ENCODE measurements at places on chromosomes 5 and 9. TPM values are rescaled to one million over a fixed set of nuclear protein-coding genes. Genes with fewer than 3 reads are reported as not detected.
A peak's percentile ranks its signal among the peaks of the same experiment; 100 is the strongest.

The PRRT1B gene
- total RNA-seq = not detected

The TRAF1 gene
- 5.4 TPM for total RNA-seq

GRCh38 chr5:172869691-172870090, 35.6 kb downstream of the ERGIC1 start:
- no peaks in the 10 kb centered on the region for H3K27me3 ChIP-seq
- no peak overlapping the region for H3K4me3 ChIP-seq
- H3K36me3 ChIP-seq = no peaks in the 10 kb centered on the region
- peak overlapping the region; percentile 84 for H3K27ac ChIP-seq
- DNase-seq = no peak

DNA sequence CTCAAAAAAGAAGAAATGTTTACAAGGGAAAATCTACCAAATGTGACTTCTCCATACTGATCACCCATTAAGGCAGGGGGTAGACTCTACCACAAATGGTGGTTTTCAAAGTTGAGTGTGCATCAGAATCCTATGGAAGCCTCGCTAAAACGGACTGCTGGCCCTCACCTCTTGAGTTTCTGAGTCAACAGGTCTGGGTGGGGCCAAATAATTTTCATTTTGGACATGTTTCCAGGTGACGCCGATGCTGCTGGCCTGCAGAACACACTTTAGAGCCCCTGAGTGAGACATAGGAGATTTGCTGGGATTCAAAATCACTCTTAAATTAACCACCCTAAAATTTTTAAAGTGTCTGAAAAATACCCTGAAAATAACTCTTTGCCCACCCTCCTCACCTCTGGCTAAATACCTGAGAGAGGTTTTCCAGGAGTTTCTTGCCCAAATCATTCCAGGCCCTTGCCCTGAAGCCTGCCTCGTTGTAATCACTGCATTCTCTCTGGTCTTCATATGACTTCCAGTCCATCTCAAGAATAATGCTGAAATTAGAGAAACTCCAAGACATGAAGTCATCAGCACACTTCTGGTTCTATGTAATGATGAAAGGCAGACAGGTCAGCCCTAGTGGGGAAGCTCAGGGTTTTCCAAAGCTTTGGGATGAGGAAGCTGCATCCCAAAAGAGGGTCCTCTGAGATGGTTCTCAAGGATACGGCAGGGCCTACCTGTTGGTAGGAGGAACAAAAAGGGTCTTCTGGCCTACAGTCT, 18.2 kb downstream of the C9orf152 start:
- no peaks in the 10 kb centered on the region for H3K27me3 ChIP-seq
- no peak overlapping the region for H3K4me3 ChIP-seq
- H3K4me1 ChIP-seq = no peaks in the 10 kb centered on the region
- H3K27ac ChIP-seq = peak overlapping the region; percentile 79
- H3K36me3 ChIP-seq = no peaks in the 10 kb centered on the region

DNA sequence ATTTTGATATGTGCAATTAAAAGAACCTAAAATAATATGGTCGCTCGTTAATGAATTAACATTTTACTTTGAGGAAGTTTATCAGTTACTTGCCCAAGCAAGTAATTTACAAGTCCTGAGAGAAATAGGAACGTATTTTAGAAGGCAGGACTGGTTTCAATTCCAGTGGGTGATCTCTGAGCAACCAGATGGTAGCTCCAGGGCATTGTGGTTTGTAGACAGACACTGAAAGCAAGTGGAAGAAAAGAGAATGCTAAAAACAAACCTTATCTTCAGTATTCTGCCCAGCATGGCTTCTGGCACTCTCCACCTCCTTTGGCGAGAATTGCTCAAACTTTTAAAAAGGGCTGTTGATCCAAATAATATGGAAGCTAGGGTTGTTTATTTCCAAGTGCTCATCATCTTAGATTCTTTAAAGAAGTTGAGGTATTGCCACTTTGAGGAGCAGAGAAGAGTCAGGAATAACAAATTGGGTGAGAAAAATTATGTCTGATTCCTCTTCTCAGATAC, 31.8 kb upstream of the ERAP2 start:
- H3K4me1 ChIP-seq = no peaks in the 10 kb centered on the region
- DNase-seq = no peak
- H3K36me3 ChIP-seq = no peaks in the 10 kb centered on the region
- H3K27ac ChIP-seq = no peak overlapping the region
- no peak overlapping the region for H3K4me3 ChIP-seq
- H3K27me3 ChIP-seq = no peaks in the 10 kb centered on the region

DNA sequence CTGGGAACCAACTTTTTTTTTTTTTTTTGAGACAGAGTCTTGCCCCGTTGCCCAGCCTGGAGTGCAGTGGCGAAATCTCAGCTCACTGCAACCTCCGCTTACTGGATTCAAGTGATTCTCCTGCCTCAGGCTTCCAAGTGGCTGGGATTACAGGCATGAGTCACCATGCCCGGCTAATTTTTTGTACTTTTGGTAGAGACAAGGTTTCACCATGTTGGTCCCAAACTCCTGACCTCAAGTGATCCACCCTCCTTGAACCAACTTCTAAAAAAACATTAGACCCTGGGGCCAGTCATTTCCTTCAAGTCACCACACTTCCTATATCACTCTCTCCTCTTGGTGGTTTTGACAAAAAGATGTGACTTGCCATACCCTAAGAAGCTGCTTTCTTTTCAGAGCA, 10.9 kb upstream of the SHROOM1 start:
- H3K4me1 ChIP-seq = peaks cover 50% of the 10 kb centered on the region
- peak overlapping the region; percentile 89 for H3K27ac ChIP-seq
- no peaks in the 10 kb centered on the region for H3K27me3 ChIP-seq
- no peaks in the 10 kb centered on the region for H3K36me3 ChIP-seq
- no peak overlapping the region for H3K4me3 ChIP-seq
- no peak for DNase-seq

The ENG gene
- 10.6 TPM for total RNA-seq
